ENCODE measurements at places on chromosomes 13 and 19. TPM values are rescaled to one million over a fixed set of nuclear protein-coding genes. Genes with fewer than 3 reads are reported as not detected.
A peak's percentile ranks its signal among the peaks of the same experiment; 100 is the strongest.

MAST1 gene
- total RNA-seq: 0.15 TPM

STARD13 gene
- 61.0 TPM for total RNA-seq

ALG5 gene
- 30.6 TPM for total RNA-seq

NAPSA gene
- total RNA-seq: 1,633 TPM

LIN7B gene
- total RNA-seq: 10.6 TPM

CRB3 gene
- total RNA-seq: 36.3 TPM

TNFSF9 gene
- 4.1 TPM for total RNA-seq

CEACAM8 gene
- total RNA-seq: 0.53 TPM

SLC35E1 gene
- total RNA-seq: 47.3 TPM

KIR3DL1 gene
- total RNA-seq: 0.71 TPM

BCL2L12 gene
- total RNA-seq: 17.0 TPM

TGDS gene
- total RNA-seq: 10.5 TPM

PLA2G4C gene
- 11.2 TPM for total RNA-seq

LRRC4B gene
- 3.9 TPM for total RNA-seq

DNA sequence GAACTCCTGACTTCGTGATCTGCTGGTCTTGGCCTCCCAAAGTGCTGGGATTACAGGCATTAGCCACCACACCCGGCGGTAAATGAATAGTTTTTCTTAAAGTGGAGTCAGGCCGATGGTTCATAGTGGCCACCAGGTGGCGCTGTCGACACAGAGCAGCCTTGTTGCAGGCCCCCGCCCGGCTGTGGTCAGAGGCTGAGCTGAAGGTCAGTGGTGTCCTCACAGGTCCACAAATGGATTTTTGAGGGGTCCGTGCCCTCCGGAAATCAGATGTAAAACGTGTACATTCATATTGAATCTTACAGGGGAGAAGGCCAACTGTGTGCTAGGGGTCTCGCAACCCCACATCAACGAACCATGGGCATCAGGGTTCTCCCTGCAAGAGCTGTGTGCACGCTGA, 13.4 kb upstream of the WDR18 start:
- DNase-seq: no peak

- DNase-seq: no peak
Observed at GRCh38 chr19:28836421-28836820, 376.5 kb downstream of the UQCRFS1 start.

GRCh38 chr13:29850213-29850898, at the start of gene UBL3:
UBL3 (minus strand) TSS chr13:29850617; CDS start chr13:29849538, 1,079 bp downstream.
- DNase-seq: peak; percentile 97

GRCh38 chr19:3293560-3293959, 69.1 kb downstream of the CELF5 start:
- DNase-seq: no peak

- DNase-seq: no peak
Observed at GRCh38 chr13:88979465-88980175, 1308.4 kb downstream of the SLITRK5 start.

DNA sequence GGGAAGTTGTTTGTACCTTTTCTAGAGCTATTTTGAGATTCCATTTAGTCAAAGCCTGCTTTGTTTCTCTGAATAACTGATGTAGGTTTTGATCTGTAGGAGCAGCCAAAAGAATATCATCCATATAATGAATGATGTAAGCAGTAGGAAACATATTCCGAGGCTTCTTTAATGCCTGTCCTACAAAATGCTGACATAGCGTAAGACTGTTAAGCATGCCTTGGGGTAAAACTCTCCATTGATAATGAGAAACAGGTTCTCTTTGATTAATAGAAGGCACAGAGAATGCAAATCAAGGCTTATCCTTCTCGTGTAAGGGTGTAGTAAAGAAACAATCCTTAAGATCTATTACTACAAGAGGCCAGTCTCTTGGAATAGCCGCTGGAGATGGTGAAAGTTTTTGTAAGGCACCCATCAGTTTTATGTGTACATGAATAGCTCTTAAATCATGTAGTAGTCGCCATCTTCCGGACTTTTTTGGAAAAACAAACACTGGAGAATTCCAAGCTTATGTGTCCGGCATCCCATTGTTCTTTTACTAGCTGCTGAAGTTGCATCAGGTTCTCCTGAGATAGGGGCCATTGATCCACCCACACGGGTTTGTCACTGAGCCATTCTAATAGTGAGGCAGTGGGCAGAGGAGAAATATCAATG, 13.5 kb downstream of the FPR3 start:
- DNase-seq: no peak

DNA sequence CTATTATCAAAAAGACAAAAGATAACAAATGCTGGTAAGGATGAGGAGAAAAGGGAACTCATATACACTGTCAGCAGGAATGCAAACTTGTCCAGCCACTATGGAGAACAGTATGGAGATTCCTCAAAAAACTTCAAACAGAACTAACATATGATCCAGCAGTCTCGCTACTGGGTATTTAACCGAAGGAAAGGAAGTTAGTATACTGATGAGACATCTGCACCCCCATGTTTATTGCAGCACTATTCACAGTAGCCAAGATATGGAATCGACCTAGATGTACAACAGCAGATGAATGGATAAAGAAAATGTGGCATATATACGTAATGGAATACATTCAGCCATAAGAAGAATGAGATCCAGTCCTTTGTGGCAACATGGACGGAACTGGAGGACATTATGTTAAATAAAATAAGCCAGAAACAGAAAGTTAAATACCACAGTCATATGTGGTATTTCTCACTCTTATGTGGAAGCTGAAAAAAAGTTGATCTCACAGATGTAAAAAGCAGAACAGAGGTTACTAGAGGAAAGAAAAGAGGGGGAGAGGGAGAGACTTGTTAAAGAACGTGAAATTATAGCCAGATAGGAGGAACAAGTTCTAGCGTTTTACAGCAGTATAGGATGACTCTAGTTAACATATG, 83.2 kb downstream of the RUBCNL start:
- DNase-seq: no peak

GRCh38 chr19:2014731-2015607, 545 bp downstream of the BTBD2 start:
- DNase-seq: peak; percentile 59

DNA sequence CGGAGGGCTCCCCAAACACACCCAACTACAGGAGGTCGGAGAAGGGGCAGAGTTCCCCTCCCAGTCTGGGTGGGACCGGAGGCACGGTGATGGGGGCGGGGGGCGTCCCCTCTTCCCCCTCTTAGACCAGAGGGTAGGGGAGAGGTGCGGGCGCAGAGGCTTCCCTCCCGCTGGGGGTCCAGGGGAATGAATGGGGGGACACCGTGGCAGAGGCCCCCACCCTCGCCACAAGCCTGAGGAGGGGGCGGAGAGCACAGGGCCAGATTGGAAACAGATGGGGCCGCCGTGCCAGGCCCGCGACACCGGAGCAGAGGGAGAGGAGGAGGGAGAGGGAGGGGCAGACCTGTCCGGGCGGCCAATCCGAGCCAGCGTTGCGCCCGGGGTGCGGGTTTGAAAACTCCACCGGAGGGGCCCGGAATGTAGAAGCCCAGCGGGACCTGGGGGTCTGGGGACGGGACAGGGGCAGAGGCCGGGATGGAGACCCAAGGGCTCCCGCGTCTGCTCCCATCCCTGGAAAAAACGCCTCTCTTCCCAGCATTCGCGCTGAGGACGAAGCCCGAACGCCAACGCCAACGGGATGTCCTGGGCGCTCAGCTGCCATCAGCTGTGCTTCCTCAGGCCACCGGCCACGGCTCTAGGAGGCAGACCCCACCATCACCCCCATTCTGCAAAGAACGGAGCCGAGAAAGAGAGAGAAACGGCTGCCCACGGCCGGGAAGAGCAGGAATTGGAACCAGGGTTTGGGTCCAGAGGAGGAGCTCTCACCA, 46.8 kb downstream of the PTPRS start:
- no peak for DNase-seq

DNA sequence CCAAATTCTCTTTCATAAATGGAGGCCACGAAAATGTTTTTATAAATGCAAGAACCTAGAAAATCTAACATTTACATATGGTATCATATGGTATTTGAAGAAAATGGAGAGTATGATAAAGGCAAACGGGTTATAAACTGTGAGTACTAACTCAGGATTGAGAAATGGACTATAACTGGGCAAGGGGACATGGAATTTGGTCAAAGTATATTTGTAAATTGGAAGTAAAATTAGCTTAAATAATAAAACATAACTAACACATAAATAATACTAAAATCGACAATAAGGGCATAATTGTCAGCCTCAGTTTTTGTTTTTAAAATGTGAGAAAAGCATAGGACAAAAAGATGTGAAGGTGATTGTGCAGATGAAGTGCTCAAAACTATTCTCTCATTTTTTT, 1516.3 kb upstream of the MIR17HG start:
- no peak for DNase-seq

DNA sequence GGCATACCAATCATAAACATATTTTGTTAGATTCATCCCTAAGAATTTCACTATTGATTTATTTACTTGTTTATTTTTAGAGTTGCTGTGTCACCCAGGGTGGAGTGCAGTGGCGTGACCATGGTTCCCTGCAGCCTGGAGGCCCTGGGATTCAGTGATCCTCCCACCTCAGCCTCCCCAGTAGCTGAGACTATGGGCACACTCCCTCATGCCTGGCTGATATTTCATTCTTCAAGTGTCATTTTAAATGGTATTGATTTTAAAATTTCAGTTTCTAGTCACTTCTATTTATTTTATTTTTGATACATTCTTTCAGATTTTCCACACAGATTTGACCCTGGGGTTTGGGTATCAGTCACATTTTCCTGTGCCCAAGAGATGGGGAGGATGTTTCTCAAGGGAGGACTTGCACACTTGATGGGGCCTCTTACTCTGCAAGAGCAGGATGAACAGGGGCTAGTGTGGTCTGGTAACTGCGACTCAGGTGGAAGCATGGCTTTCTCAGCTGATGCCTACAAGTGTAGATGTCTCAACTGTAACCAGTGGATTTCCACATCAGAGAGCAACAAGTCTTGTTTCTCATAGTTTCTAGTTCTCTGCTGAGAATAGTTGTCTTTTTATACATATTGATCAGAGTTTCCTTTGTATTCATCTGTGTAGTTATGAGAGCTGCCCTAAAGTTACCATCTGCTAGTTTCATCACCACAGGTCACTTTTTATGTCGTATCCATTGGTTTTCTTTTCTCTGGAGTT, 40.2 kb downstream of the CCNE1 start:
- no peak for DNase-seq

GRCh38 chr13:35824825-35825224, 306.4 kb downstream of the DCLK1 start:
- DNase-seq: no peak

GRCh38 chr13:27140060-27140459, 31.6 kb downstream of the USP12 start:
- DNase-seq: no peak

DNA sequence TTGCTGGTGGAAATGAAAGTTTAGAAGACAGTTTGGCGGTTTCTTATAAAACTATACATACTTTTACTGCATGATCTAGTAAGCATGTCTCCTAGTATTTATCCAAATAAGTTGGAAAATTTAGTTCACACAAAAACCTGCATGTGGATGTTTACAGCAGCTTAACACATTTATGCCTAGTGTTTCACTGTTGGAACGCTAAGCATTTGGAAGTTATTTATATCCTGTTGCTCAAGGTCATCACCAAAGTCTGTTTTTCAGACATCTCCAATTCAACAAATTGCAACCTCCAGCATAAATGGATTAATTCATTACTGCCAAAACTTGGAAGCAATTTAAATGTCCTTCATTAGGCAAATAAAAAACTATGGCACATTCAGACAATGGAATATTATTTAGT, 461.8 kb downstream of the SUCLA2 start:
- DNase-seq: no peak

- no peak for DNase-seq
Observed at GRCh38 chr13:60267498-60268202, 103.9 kb upstream of the DIAPH3 start.

DNA sequence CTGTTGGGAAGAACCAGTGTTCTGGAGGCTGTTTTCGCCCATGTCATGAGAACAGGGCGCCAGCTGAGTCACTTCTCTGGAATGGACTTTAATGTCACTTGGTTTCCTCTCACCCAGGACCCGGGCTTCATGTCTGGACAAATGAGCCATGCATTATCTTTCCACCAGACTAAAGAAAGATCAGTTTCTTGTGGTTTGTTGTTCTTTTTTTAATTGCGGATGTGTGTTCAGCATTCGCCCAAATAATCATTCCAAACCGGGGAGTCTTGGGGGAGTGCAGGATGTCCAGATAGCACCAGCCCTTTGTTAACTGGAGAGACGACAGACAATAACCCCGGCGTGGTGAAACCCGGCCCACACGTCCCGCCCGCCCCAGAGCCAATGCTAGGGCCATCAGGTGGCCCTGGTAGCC, 102.5 kb downstream of the COL4A2 start:
- DNase-seq: no peak

- DNase-seq: no peak
Observed at GRCh38 chr13:43363156-43363953, 340.0 kb downstream of the DNAJC15 start.

- no peak for DNase-seq
Observed at GRCh38 chr19:15283141-15283883, 49.0 kb downstream of the BRD4 start.

- no peak for DNase-seq
Observed at GRCh38 chr13:50085063-50085462, 69.8 kb downstream of the KCNRG start.

DNA sequence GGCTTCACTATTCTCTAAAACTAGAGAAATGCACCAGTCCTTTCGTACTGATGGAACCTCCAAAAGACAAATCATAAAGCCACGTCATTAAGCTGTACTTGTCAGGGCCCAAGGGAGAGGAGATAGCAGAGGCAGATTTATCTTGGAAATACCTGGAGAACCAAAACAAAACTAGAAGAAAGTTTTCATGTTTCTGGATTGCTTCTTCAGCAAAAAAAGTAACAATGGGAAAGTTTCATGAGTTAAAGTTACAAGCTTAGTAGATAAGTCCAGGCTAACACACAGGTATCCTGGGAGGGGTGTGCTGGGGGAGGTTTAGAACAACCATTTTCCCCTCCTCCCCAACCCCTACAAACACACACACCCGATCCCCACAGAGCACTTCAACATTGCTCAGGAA, 21.6 kb downstream of the RANBP3 start:
- DNase-seq: no peak

DNA sequence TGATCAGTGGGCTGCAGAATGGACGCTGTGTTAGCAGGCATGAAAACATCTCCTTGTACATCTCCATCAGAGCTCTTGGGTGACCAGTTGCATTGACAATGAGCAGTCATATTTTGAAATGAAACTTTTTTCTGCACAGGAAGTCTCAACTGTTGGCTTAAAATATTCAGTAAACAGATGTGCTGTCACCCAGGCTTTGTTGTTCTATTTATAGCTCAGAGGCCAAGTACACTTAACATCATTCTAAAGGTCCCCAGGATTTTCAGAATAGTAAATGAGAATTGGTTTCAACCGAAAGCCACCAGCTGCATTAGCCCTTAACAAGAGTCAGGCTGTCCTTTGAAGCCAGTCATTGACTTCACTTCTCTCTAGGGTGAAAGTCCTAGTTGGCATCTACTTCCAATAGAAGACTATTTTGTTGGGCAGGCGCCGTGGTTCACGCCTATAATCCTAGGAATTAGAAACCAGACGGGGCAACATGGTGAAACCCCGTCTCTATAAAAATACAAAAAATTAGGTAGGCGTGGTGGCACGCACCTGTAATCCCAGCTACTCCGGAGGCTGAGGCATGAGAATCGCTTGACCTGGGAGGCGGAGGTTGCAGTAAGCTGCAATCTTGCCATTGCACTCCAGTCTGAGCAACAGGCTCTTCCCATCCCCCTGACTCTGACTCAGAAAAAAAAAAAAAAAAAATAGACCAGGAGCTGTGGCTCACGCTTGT, 7.9 kb upstream of the PDE4A start:
- DNase-seq: no peak

GRCh38 chr19:16325161-16325527, 518 bp downstream of the KLF2 start:
- peak; percentile 76 for DNase-seq
